ENCODE measurements at places on chromosomes 5 and 9.

GRCh38 chr5:154830596-154830995 lies 19.8 kb downstream of the FAXDC2 start:
- no peak for DNase-seq

DNA sequence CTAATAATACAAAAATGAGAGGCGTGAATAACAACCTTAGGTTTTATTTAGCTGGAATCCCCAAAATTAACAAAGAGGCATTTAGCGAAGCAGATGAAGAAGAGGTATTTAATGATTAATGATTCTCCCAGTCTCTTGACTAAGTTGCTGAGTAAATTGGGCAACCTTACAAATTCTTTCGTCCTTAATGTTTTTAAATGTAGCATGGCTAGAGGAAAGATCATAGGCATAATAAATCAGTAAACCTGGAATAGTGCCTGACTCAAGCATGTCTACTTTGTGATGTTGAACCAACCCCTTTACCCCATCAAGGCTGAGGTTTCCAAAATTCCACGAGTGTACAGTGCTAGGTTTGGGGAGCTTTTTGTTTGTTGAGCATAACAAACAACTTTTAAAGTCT lies 7.9 kb downstream of the BHMT start:
- DNase-seq, result no peak

GRCh38 chr9:69019808-69020207 lies 5.9 kb upstream of the PRKACG start:
- no peak for DNase-seq

- peak; percentile 38 for DNase-seq
Measured at GRCh38 chr5:132456296-132456986, 34.1 kb downstream of the IRF1 start.

DNA sequence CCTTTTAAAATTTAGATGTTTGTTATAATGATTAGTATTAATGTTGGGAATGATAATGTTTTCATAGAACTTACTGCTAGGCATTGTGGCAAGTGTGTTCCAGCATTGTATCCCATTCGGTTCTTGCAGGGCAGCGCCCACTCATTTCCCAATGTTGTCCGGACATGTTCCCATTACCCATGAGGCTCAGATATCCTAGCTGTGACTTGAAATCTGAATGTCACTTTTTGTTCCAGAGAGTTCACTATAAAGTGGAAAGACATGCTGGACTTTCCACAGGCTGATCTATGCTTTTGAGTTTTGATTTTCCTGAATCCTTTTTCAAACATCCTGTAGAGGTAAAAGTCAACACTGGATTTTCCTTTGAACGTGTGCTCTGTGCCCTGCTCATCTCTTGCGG lies 329.1 kb downstream of the MARCHF11 start:
- no peak for DNase-seq

DNA sequence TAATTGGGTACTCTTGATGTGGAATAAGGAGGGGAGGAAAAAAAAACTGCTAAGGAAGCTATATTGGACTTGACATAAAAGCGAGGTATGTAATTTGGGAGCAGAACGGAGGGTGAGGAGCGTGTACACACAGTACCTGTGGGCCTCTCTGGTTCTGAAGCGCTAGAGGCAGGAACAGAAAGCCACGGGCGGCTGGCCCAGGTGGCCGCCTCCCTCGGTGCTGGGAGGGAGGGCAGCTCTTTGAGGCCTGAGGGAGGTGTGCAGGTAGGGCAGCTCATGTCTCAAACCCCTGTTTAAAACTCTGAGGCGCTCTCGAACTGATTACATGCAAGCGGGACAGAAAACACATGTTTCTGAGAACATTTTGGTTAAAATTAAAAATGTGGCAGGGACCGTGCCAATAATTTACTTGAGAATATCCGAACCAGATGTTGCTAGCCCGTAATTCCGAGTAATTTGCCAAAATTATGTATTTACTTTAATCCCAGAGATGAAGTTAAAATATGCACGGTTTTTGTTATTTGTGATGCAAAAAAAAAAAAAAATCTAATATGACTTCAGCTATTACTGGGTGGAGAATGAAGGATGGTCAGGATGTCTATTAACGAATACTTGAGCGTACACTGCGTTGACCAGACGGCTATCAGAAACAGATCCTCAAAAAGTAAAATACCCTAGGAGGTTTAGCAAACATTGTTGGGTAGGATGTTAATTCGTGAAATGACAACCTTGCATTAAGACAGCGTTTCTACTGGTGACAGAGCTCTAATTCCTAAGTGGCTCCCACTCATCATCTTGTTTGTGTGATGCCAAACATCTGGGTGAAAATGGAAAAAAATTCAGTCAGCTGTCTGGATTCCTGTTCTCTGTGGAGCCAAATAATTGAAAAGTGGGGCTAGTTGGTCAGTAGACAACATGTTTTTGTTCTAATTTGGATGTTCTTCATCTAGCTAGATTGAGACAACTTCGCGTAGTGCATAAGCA lies 24.4 kb upstream of the STC2 start:
- DNase-seq, result no peak

- no peak for DNase-seq
Measured at GRCh38 chr9:18495065-18495464, 21.1 kb downstream of the ADAMTSL1 start.

DNA sequence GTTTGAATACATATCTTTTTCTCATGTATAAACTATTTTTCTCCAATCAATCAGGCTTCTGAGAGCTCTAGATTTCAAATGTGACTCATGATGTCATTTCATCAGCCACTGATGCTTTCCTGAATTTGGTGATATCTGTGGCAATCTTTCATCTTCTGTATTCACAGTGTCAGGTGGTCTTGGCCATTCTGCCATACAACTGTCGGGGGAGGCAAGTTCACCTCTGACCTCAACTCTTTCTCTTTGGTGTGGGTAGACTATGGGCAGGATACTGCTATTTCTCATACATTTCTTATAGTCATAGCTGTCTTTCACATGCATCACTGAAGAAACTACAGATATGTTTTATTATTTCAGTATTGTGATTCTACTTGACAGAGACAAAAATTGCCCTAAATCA lies 414.1 kb upstream of the MEF2C start:
- DNase-seq, result no peak

GRCh38 chr5:132226516-132227234 lies 978 bp downstream of the P4HA2 start:
- DNase-seq, result no peak

GRCh38 chr9:16257604-16258003 lies 612.9 kb downstream of the BNC2 start:
- DNase-seq, result no peak

GRCh38 chr9:121169094-121169601 lies 32.5 kb downstream of the RAB14 start:
- no peak for DNase-seq

GRCh38 chr5:151737431-151737830 lies 21.0 kb downstream of the ATOX1 start:
- DNase-seq, result no peak

- DNase-seq, result no peak
Measured at GRCh38 chr9:128362774-128363173, 8.4 kb upstream of the URM1 start.

DNA sequence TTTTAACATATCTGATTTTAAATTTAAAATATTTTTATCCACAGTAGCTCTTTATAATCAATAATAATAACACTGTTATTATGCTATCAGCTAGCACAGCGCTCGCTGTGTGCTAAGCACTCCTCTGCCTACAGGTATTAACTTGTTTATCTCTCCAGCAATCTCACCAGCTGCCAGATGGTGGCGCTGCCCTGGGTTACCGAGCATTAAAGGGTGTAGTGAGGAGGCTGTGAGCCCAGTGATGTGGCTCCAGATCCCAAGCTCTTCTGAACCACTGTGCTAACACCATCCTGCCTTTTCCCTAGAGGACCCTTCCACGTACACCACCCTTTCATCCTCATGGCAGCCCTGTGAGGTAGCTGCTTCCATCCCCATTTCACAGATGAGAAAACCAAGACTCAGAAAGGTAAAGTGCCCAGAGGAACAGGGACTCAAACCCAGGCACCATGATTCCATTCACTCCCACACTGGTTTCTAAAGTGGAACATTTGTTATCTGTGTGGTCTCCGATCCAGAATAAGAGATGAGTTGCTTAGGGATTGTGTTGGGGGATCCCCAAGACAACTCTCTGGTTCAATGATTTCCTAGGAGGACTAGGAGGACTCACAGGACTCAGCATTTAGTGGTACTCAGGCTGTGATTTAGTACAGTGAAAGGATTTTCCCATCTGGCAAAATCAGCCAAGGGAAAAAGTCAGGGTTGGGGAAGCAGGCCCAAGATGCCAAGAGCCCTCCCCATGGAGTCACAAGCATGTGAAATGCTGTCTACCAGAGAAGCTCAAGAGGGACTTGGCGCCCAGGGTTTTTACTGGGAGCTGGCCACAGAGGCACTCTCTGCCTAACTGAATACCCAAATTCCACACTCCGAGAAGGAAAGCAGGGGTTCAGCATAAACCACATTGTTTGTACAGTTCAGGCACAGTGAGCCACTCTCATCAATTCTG lies 7.0 kb downstream of the IGFBPL1 start:
- DNase-seq, result no peak
